Kidney capillary endothelial cell (primary cell): ENCODE measurements at places on chromosomes 5 and 9.

GRCh38 chr9:134617836-134618162, 23.8 kb upstream of the COL5A1 start:
- DNase-seq = no peak

DNA sequence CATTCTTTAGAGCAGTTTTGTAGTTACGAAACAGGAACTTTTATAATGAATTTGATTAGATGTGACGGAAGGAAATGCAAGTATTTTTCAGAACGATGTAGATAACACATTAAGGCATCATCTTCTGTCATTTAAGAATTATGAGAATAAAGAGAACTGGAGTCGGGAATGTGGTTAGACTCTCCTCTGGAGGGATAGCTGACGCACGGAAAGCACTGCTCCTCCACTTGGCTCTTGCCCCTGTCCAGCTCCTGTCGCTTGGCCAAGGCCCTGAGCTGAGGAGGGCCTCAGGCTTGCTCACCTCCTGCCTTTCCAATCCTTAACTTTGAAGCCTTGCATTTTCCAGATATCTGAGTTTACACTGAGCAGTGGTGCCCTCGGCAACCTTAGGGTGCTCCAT, 60.5 kb downstream of the MAP1B start:
- DNase-seq = no peak

GRCh38 chr5:161547738-161548486, 1.4 kb upstream of the GABRB2 start:
- no peak for DNase-seq

- DNase-seq = no peak
Observed at GRCh38 chr5:89015409-89015808, 132.4 kb upstream of the MEF2C start.

- no peak for DNase-seq
Observed at GRCh38 chr5:179123109-179123426, 62.9 kb downstream of the ZNF354C start.

DNA sequence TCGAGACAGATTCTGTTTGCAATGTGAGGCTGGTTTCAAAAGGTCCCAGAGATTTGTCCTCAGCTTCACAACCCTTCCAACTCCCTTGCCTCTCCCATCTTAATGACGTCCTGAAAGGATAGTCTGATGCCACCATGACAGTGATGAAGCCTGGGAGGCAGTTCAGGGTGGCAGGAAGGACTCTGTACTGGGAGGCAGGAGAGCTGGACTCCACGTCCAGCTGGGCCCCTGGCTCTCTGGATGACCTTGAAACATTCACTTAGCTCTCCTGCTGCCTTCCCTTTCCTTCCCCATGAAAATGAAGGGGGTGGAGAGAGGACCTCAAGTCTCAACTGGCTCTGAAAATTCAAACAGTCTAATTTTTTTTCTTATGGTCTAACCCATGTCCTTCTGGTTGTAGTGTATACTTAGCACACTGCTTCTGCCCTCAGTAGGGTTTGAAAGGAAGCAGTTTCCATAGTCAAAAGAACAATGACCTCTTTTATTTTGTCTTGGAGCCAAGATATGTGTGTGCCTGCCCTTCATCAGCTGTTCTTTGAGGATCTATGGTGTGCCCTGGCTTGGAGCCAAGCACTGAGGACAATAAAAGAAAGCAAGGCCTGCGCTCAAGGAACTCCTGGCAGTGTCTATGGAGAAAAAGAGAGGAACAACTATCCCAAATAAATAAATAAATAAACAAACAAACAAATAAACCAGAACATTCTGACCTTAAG, 188.3 kb downstream of the GRIA1 start:
- peak; percentile 24 for DNase-seq

DNA sequence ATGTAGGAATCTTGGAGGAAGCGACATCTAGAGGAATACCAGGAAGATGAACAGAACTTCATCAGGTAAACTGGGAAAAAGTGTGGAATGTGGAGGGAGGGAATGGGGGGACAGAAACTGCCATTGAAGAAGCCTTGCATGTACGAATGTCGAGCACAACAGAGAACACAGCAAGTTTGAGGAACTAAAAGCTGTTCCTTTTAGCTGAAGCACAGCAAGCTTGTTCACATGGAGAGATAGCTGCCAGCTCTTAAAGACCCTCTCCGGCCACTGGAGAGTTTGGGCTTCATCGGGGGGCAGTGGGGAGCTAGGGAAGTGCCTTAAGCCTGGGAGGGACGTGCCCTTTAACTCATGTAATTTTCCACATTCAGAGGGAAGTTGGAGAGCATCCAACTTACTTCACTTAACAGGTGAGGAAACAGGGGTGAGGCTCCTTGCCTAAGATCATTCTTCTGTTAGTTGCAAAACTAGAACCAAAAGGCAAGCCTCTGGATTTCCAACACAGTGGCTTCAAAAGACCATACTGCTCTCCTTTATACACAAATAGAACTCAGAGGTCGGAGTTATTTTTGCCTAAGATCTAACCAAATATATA, 2.3 kb upstream of the CYFIP2 start:
- DNase-seq = no peak
